ENCODE measurements at places on chromosomes 7 and 10.

DNA sequence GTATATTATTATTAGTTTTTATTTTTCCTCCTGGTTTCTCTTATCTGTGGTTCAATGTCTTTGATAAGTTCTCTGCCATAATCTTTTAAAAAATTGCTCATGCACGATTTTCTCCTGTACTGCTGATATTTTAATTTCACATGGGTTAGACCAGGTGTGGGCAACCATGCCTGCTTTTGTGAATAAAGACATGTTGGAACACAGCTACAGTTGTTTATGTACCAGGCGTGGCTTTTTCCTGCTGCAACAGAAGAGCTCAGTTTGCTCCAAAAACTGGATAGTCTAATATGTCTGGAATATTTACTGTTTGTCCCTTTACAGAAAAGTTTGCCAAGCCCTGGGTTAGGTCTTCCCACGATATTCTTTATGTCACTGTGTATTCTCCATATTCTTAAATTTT, 105.2 kb downstream of the VWC2 start:
- DNase-seq = no peak

DNA sequence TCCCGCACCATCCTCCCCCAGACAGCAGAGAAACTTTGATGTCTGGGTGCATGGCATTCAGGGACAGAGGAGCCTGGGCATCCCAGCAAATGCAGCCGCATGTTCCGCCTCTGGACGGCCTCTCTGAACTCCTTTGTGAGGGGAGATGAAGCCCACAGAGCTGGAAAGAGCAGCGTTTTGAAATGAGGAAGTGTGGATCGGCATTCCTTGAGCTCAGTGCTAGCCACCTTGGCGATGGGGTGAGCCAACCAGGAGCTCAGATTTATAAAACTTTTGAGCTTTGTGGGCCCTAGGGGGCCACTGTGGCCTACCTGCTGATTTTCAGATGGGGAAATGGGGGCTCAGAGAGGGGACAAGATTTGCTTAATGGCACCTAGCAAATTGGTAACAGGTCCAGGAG, 126.4 kb upstream of the TCF7L2 start:
- DNase-seq = no peak

- DNase-seq = no peak
Measured at GRCh38 chr7:8160779-8161345, 101.1 kb downstream of the ICA1 start.

GRCh38 chr7:102421706-102422240, 11.6 kb upstream of the ORAI2 start:
- no peak for DNase-seq

DNA sequence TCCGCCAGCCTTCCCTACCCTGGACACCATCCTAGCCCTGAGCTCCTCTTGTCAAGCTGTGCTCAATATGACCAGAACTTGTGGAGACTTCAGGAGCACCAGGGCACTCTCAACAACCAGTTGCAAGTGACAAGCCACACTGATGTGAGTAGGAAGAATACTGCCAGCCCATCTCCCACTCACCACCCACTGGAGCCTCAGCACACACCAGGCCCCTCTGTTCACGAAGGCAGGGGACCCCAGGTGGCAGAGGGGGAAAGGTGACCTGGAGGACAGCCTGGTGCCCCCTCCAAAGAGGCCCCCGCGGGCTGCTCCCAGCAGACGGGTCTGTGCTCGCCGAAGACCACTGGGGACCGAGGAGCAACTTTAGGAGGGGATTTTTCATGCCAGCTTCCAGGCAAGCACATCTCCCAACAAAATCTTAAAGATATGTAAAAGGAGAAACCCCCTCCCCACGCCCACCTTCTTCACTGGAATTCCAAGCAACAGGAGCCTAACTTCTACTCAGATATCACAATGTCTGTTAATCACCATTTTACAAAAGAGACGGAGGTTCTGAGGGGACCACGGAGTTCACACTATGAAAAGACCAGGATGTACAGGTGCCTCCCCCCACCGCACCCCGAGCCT, 1.0 kb downstream of the MMD2 start:
- no peak for DNase-seq

DNA sequence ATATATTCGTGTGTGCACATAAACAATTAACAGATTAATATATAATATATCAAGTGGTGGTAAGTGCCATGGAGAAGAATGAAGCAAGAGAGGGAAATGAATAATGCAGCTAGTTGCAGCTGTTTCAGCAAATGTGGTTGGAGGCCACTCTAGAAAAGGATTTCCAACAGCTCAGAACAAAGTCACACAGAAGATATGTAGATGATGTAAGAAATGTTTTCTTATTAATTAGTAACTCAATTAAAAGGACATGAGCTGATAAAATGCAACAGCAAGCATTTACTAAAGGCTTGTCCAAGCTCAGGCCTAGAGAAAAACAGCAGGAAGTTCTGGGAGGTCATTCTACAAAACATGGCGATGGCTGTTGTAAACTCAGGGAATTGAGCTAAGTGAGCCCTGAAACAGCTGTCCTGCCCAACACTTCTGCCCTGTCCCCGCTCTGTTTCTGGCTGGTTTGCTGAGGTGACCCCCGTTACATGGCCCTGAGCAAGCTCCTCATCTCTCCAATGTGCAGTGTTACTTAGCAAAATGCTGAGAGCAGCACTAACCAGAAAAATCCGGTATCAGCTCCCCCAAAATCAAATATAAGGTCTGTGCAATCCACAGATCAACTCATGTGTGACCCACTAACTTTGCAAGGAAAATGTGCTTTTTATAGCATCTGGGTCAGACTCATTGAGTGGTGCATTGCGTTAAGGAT, 23.4 kb upstream of the C10orf67 start:
- no peak for DNase-seq

GRCh38 chr10:124000792-124001201, 92.6 kb downstream of the CHST15 start:
- peak; percentile 9 for DNase-seq

DNA sequence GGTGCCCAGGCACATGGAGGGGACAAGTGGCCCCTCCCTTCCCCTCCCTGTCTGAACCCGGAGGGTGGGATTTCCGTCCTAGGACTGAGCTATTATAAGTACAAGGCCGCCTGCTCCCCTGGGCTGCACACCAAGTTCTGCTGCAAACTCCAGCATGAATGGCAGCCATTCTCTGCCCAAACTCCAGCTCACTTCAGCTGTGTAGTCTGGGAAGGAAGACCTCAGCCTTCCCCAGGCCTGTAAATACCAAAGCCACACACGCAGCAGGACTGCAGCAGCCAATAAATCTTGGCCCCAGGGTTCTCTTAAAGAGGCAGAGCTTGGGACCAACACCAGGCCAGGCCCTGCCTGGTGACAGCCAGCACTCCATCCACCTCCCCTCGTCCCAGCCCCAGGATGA, 291.3 kb upstream of the ZMIZ1 start:
- no peak for DNase-seq

DNA sequence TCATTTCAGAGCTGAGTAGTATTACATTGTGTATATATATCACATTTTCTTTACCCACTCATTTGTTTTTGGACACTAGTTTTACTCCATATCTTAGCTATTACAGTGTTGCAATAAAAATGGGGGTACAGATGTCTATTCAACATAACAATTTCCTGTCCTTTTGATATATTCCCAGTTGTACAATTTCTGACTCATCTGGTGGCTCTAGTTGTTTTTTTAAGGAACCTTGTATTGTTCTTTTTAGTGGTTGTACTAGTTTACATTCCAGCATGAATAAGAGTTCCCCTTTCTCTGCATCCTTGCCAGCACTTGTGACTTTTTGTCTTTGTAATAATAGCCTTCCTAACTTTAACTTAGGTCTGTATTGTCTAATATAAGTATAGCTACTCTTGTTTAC, 739.9 kb downstream of the XPNPEP1 start:
- DNase-seq = no peak

DNA sequence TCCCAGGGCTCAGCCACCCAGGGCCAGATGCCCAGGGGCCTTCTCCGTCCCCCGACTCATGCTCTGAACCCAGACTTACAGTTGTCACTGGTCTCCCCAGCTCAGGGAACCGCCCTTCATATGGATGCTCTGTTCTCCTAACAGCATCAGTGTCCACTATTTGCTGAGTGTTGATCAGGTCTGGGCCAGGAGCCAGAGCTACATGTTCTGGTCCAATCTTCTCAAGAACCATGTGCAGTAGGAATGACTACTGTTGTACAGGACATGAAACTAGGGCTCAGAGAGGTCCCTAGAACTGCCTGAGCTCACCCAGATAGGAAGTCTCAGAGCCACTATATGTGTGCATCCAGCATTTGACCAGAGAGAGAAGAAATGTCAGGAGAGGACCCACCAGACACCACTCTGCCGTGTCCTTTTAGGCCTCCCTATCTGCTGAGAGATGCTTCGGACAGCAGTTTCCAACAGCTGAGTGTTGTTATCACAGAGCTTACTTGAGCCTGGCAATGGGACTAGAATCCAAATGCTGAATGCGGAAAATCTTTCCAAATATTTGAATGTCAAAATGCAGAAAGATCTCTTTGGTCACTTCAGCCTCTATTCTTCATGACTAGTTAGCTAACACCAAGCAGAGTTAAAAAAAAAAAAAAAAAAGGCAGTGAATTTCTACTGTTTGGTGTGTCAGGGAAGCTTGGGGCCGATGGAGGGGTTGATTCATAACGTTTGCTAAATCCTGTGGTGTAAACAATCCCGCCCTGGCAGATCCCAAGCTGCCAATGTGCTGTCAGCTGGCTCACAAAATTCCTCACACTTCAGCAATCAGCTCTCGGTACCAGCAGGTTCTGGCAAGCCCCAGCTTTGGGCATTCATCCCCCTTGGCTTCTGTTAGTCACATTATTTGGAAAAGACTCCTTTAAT, 246.1 kb downstream of the TNS3 start:
- no peak for DNase-seq

GRCh38 chr7:155257482-155258225, 40.0 kb upstream of the INSIG1 start:
- no peak for DNase-seq

GRCh38 chr10:33125522-33126517, 167.8 kb upstream of the ITGB1 start:
- DNase-seq = no peak

GRCh38 chr7:85781606-85782005, 594.8 kb upstream of the SEMA3D start:
- no peak for DNase-seq

- DNase-seq = peak; percentile 67
Measured at GRCh38 chr7:45259966-45260646, 102.5 kb downstream of the RAMP3 start.

GRCh38 chr7:979886-980571, 3.0 kb upstream of the CYP2W1 start:
- no peak for DNase-seq

GRCh38 chr7:134419085-134419484, 39.8 kb downstream of the AKR1B1 start:
- DNase-seq = no peak

- DNase-seq = no peak
Measured at GRCh38 chr7:75649462-75649861, 89.3 kb downstream of the HIP1 start.

- no peak for DNase-seq
Measured at GRCh38 chr10:16699435-16700057, 117.7 kb downstream of the RSU1 start.

DNA sequence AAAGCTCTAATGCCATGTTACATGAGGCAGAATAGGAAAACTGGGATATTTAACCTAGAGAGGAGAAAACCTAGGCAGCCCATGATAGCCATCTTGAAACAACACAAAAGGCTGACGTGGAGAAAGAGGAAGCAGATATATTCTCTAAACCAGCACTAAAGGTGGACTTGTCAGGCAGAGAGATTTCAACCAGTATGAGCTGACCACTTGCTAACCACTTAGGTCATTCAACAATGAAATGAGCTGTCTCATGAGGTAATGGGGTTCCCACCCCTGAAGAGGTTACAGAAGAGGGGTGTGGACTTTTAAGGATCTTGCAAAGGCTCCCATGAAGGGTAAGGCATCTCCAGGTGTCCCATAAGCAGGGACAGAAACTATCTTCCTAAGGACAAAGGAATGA, 26.8 kb upstream of the EGR2 start:
- no peak for DNase-seq

GRCh38 chr10:65032867-65033769, 1511.9 kb downstream of the REEP3 start:
- no peak for DNase-seq

GRCh38 chr7:81158189-81158588, 239.3 kb upstream of the SEMA3C start:
- no peak for DNase-seq

- DNase-seq = no peak
Measured at GRCh38 chr10:6347391-6347951, 144.7 kb downstream of the PFKFB3 start.

DNA sequence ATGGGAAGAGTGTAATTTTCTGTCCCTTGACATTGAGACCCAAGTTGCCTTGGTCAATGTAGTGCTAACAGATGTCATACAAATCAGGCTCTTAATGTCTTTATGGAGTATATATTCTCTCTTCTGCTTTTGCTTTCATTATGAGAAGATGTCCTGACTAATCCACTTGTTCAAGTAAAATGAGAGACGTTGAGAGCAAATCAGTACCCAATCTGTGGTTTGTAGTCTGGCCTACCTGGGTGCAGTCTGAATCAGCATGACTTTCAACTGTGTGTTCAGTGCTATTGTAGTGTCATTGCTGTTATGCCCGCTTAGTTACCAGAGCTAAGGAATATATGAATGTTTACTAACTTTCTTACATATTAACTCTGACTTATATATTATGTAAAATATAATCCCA, 612.4 kb downstream of the ANKRD7 start:
- no peak for DNase-seq

GRCh38 chr7:5428478-5429252, 5.0 kb upstream of the TNRC18 start:
- no peak for DNase-seq

- no peak for DNase-seq
Measured at GRCh38 chr7:129698516-129699418, 87.2 kb downstream of the NRF1 start.

- no peak for DNase-seq
Measured at GRCh38 chr10:17626656-17627055, 9.5 kb upstream of the HACD1 start.

GRCh38 chr10:132897516-132898381, 44.6 kb downstream of the CFAP46 start:
- no peak for DNase-seq

- no peak for DNase-seq
Measured at GRCh38 chr7:43528576-43529354, 54.1 kb upstream of the STK17A start.

DNA sequence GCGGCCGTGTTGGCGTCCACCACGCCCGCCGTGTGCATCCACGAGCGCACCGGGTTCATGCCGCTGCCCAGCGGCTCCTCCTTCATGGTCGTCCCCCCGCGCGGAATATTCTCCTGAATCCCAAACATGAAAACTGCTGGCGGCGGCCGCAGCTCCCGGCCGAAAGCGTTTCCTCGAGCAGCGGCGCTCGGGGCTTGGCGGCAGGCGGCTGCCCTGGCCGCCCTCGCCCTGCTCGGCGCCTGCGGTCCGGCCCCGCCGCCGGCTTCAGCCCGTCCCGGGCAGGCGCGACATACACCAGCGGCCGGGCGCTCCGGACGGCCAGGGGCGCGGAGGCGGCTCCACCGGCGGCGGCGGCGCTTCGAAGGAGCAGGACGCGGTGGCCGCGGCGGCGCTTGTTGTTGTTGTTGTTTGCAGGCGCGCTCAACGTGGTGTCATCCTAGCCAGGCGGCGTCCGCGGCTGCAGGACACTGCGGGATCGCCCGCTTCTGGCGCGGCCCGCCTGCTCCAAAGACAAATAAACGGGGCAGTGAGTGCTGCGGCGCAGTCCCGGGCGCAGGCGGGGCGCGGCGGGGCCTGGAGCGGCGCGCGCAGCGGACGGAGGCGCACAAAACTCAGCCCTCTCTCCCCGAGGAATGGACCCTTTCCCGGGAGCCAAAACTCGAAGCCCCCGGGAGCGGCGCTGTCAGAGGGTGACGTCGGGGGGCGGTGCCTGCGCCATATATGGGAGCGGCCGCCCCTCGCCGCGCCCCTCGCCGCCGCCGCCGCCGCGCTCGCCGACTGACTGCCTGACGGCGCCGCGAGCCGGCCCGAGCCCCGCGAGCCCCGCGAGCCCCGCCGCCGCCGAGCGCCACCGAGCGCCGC, at the start of gene EBF3:
Gene EBF3, minus strand, starts transcription at position 634 of the 861 bp plus-strand sequence. Its CDS starts 506 bp downstream, at position 128.
- DNase-seq = no peak

Data from GM12891 (cell line).